ENCODE measurements at places on chromosomes 6 and 20. TPM values are rescaled to one million over a fixed set of nuclear protein-coding genes. Genes with fewer than 3 reads are reported as not detected.

Gene DNAAF9
- polyA plus RNA-seq, result 4.3 TPM

Gene PRDM1
- polyA plus RNA-seq, result 2.6 TPM

Gene TPMT
- polyA plus RNA-seq, result 11.0 TPM

Gene MRPS10
- polyA plus RNA-seq, result 33.9 TPM

Gene TRIM10
- 0.03 TPM for polyA plus RNA-seq

Gene MUC22
- polyA plus RNA-seq, result not detected

Gene NNAT
- polyA plus RNA-seq, result not detected

Gene HLA-DRA
- not detected for polyA plus RNA-seq

Gene GFRA4
- not detected for polyA plus RNA-seq

Gene POM121L2
- not detected for polyA plus RNA-seq

Gene PSMG4
- polyA plus RNA-seq, result 23.1 TPM

Gene MARCKS
- 26.3 TPM for polyA plus RNA-seq

Gene RIMS4
- polyA plus RNA-seq, result 1.6 TPM

Gene RPL10A
- 1,165 TPM for polyA plus RNA-seq

Gene C6orf132
- polyA plus RNA-seq, result 1.1 TPM

Gene INSM1
- polyA plus RNA-seq, result not detected

Gene NEURL2
- 1.4 TPM for polyA plus RNA-seq

Gene TUBE1
- polyA plus RNA-seq, result 6.8 TPM

Gene AGER
- 1.4 TPM for polyA plus RNA-seq

Gene TDP2
- polyA plus RNA-seq, result 52.6 TPM

Gene TSPO2
- not detected for polyA plus RNA-seq

Gene TPD52L2
- 99.0 TPM for polyA plus RNA-seq

Gene B3GALT4
- polyA plus RNA-seq, result 0.27 TPM

Gene PACRG
- not detected for polyA plus RNA-seq

Gene ECT2L
- not detected for polyA plus RNA-seq

Gene ANKRD66
- polyA plus RNA-seq, result not detected

Gene PRR3
- 12.8 TPM for polyA plus RNA-seq

Gene MKKS
- polyA plus RNA-seq, result 24.3 TPM

Gene PEX3
- polyA plus RNA-seq, result 15.1 TPM

Gene HLA-DRB5
- not detected for polyA plus RNA-seq

Gene VNN1
- polyA plus RNA-seq, result 0.03 TPM

Gene TGM2
- polyA plus RNA-seq, result 441 TPM

Gene WFDC2
- polyA plus RNA-seq, result not detected

Gene PRL
- not detected for polyA plus RNA-seq
